ENCODE measurements at places on chromosomes 1 and 21. TPM values are rescaled to one million over a fixed set of nuclear protein-coding genes. Genes with fewer than 3 reads are reported as not detected.

DNA sequence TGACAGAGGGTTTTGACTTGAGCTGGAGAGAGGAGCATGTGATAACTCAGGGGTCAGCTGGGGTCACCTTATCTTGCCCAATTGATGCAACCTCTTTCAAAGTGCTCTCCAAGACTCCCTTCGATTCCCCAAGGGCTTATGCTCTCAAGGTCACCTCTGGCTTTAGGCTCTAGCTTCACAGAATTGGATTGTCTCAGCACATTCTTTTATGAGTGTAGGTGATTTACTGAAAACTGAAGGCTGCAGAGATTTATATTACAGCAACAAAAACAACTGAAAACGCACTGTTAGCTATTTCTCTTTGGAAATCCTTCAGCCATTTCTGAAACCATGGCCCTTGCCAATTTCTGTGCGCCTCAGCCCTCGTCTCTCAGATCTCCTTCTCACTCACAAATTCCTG, 34.5 kb upstream of the MAP1LC3C start:
- DNase-seq: no peak

The IKBKE gene
- total RNA-seq: 40.7 TPM

The ZNF683 gene
- not detected for total RNA-seq

DNA sequence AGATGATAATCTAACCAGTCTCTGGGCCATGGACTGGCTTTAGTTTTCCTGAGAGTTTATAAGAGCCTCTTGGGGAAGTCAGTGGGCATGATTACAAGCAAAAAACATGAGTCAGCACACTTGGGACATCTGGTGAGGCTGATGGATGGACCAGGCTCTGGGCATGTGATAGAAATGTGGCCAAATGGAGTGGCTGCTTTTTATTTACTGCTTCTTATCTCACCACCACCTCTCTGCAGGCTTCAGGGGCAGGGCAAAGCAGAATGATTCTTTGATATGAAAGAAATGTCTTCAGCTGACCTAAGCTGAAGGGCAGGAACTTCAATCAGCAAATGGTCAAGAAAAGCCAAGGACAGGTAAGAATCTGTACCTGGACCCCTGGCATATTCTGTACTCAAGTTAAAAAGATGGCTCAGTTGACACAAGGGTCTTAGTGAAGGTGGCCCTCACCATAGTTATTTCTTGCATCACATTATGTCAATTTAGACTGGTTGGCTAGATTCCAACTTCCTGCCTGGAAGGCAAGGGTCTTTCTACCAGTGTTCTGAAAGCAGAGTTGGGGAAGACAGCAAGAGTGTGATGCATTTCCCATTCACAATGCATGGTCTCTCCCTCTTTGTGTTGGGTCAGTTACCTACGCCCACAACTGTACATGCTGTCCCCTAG, 162.8 kb downstream of the FASLG start:
- no peak for DNase-seq

The FOXJ3 gene
- 51.0 TPM for total RNA-seq

The SPATA45 gene
- total RNA-seq: not detected

Measured in activated naive CD4-positive, alpha-beta T cell treated with anti-CD3 and anti-CD28 coated beads, Interleukin-2, amount 50 U/mL, for 72 hours (primary cell).